RWPE1 (cell line): ENCODE measurements at places on chromosomes 3 and 15.

GRCh38 chr15:63474810-63475316 lies 29.5 kb upstream of the USP3 start:
- DNase-seq = no peak

DNA sequence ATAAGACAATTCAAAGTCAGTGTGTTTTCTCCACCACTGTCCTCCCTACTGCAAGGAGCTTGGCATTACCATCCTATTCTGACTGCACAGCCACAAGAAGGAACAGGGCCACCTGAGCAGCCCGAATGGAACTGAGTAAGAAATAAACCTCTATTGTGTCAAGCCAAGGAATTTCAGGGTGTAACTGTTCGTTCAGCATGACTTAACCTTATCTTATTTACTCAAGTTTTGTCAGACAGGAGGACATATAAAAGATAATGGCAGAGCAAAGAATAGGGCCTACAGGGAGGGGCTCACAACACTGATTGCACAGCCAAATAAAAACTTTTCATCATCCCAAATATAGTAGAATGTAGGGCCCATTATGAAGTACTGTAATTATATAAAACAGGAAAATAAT lies 236.1 kb downstream of the NEK10 start:
- DNase-seq = no peak

DNA sequence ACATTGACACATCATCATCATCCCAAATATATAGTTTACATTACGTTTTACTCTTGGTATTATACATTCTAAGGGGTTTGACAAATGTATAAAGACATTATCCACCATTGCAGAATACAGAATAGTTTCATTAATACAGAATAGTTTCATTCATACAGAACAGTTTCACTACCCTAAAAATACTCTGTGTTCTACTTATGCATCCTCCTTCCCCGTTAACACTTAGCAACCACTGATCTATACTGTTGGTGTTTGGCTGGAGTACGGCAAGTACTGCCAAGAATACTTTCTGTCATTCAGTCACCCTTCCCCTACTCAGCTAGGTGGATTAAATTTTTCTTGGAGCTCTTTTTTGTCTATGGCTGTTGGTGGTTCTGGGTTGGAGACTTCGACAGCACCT lies 33.4 kb downstream of the LEKR1 start:
- DNase-seq = no peak

- peak; percentile 58 for DNase-seq
Measured at GRCh38 chr3:101963902-101964362, 114.6 kb downstream of the NFKBIZ start.

DNA sequence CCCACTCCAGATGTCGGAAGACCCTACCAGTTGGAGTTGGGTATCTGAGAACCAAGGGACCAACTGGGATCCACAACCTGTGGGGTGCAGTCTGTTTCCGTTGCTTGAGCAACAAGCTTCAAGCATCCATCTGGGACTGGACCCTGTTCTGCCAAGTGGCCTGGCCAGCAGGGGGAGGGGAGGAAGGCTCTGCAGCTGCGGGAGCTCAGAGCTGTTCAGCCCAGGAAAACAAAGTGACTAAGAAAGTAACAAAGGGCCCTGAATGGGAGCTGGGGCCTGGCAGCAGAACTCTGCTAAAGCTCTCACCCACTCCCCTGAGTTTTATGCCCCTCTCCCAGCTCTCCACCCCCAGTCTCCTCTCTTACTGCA lies 2.7 kb downstream of the TYRO3 start:
- no peak for DNase-seq

- peak; percentile 30 for DNase-seq
Measured at GRCh38 chr3:185215873-185216606, 37.8 kb downstream of the EHHADH start.

DNA sequence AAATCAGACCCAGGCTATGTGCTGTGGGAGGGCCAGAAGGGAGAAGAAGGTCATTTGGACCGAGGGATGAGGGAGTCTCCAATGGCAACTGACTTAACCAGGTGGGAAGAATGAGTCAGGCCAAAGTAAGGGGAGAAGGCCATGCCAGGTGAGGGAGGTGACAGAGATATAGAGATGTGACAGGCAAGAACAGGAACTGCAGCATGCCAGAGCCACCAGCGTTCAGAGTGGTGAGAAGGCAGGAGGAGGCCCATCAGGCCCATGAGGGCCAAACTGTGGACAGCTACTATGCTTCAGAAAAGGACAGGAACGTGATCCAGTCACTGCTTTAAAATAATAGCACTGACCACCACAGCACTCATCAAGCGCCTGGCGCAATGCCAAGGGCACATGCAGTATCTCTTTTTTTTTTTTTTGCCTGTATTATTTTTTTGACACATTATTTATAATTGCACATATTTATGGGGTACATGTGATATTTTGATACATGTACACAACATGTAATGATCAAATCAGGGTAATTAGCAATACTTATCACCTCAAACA lies 154.3 kb upstream of the IGF1R start:
- DNase-seq = no peak

DNA sequence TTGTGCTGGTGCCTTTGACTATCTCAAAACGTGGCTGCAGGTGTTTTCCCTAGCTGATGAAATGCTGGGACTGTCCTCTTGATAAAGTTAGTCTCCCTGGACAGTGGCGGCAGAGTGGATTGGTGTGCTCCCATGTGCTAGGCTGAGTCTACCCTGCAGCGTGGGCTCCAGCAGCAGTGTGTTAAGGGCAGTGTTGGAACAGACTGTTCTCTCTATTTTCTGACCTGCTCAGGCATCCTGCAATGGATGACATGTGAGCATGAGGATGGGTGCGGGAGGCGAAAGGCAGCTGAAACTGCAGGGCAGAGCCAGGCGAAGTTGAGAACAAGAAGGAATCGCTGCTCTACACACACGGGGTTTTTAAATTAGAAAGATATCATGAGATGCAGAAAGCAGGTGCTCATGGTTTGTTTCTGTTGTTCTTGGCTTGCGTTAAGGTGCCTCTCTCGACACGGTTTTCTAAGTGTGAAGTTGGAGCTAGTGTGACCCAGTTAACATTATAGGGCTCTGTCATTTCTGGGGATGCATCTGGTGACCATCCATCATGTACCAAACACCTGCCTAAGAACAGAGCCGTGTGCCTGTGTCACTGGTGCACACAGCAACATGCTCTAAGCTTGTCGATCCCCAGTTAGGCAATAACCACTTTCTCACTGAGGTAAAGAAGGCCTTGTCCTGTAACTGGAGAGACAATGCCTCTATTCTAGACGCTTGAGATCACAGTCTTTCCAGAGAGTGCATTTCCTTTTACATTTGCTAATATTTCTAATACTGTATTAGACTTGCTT lies 44.3 kb downstream of the SLCO3A1 start:
- no peak for DNase-seq

DNA sequence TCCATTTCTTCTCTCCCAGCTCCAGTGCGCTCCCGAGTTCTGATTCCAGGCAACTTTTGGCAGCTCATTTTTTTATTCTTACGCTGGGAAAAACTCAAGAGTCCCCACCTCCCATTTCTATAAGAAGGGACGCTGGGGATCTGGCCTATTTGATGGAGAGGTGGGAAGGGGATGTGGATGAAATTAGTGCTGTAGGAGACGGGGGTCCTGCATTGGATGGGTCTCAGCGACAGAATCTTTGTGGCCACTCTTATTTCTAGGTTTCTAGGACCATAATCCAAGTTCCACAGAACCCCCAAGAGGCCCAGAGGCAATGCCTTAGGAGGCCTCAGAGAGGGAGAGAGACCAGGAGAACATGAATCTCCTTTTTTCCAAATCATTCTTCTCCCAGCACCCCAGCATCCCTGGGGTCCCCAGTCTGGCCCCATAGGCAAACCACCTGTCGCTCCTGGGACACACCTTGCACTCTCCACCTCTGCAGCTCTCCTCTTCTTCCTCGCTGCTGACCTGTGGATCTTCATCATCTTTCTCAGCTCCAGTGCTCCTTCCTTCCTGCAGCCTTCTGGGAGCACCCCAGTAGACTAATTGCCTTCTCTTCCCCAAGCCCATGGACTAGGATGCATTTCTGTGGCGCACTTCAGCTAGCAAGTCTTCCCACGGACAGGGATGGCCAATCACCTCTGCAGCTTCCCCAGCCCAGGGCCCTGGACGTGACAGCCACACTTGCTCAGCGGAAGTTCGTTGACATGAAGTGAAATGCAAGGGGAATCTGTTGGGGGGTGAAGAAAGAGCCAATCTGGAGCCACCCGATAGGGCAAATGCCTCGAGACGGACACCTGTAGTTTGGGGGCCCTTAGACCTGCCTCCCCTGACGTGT lies 100.1 kb upstream of the ALDH1A3 start:
- DNase-seq = no peak

DNA sequence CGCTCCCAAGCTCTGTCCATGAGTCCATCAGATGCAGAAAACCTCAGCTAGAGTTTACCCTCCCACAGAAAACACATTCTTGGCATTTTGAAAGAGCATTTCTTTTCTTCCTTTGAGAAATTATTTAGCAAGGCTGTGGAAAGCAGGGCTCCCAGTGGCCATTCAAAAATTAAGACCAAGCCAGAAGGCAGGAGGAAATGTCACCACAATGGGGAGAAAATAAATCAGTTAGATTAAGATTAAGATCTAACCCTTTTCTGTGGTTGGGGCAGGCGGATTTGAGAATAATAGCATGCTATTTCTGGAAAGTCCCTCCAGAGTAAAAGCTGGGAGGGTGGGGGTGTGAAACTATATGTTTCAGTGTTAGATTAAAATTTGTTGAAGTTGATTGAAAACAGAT lies 20.2 kb downstream of the LRIG1 start:
- DNase-seq = no peak

DNA sequence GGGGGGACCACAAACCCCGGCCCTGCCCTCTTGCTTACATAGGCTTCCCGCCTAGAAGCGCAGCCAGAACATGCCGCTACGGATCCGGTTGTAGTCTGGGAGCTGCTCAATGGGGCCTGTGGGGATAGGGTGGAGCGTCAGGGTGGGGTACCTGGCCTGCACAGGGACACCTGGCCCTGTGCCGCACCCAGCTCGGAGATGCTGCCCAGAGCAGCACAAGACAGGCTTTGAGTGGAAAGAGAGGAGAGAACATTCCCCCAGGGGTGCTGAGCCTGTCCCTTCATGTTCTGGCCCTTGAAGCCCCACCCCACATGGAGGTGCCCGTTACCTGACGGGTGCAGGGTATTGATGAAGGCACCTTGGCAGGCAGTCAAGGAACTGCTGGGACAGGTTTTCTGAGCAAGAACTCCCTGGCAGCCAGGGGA lies 4.0 kb upstream of the COL7A1 start:
- DNase-seq = peak; percentile 91

GRCh38 chr3:117844676-117845075 lies 1135.1 kb downstream of the TUSC7 start:
- DNase-seq = no peak

DNA sequence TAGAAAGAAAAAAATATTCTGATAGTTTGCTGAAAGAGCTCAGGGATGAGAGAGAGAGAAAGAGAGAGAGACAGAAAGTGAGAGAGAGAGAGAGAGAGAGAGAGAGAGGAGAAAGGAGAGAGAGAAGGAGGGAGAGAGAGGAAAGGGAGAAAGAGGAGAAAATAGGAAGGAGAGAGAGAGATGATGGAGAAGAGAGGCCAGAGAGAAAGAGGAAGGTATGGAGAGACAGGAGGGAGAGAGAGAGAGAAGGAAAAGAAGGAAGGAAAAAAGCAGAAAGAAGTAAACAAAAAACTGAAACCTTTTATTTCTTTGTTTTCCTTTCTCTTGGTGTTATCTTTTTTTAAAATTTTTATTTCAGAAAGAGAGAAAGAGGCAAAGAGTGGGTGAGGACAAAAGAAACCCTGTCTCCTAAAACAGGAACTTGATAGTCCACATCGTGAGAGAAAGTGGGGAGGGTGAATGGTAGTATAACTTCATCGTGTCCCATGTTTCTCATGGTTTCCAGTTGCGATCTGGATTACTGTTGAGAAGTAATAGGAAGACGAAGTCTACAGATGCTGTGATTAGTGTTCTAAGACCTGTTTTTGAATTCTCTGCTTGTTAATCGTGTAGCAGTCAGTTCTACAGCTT lies 279.7 kb downstream of the LPP start:
- no peak for DNase-seq
